Adipocyte (in vitro differentiated cells): ENCODE measurements at places on chromosomes 3 and 15.

- no peak for DNase-seq
Measured at GRCh38 chr3:146159616-146160320, 1.2 kb downstream of the PLOD2 start.

DNA sequence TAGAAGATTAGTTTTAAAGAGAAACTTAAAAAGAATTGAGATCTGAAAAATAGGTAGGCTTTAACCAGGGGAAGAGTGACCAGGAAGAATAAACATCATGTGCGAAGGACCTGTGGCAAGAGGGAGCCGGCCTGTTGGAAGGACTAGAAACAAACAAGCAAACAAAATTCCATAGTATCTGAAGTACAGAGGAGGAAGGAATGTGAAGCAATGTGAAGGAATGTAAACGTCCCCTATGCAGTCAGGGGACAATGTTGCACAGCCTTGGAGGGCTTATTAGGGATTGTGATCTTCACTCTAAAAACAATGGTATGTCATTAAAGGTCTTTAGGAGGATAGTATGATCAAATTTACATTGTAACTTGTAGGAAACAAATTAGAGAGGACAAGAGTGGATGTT lies 84.4 kb upstream of the PLCL2 start:
- DNase-seq: peak; percentile 32

GRCh38 chr15:101498717-101499480 lies 9.4 kb upstream of the PCSK6 start:
- peak; percentile 5 for DNase-seq

GRCh38 chr3:156259896-156260295 lies 139.5 kb downstream of the KCNAB1 start:
- DNase-seq: no peak

- no peak for DNase-seq
Measured at GRCh38 chr15:74384881-74385643, 17.6 kb upstream of the CYP11A1 start.

GRCh38 chr3:43309372-43310305 lies 23.3 kb downstream of the SNRK start:
- no peak for DNase-seq

GRCh38 chr15:80750575-80750974 lies 28.6 kb upstream of the CEMIP start:
- DNase-seq: no peak

GRCh38 chr15:67865331-67865730 lies 25.5 kb upstream of the RNU6-1 start:
- peak; percentile 65 for DNase-seq

GRCh38 chr3:55584716-55585368 lies 97.7 kb upstream of the WNT5A start:
- no peak for DNase-seq

GRCh38 chr3:145820170-145820569 lies 340.8 kb downstream of the PLOD2 start:
- no peak for DNase-seq

- no peak for DNase-seq
Measured at GRCh38 chr15:53247041-53247708, 457.0 kb upstream of the ONECUT1 start.

DNA sequence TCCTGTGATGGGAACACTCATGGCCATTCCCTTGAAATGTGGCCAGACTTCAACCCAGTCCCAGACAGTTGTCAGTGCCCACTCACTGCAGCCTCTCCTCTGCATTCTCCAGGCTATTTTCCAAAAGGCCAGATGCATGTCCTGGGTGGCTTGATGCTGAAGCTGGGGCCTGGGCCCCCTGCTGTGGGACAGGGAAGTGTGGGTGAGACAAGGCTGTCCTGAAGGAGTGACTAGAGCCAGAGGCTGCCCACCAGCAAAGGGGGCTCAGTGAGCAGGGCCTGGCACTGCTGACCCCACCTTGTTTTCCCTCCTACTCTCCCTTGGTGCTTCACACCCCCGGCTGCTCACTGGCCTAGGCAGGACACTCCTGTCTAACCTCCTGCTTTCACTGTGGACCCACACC lies 11.9 kb downstream of the CISH start:
- DNase-seq: no peak

DNA sequence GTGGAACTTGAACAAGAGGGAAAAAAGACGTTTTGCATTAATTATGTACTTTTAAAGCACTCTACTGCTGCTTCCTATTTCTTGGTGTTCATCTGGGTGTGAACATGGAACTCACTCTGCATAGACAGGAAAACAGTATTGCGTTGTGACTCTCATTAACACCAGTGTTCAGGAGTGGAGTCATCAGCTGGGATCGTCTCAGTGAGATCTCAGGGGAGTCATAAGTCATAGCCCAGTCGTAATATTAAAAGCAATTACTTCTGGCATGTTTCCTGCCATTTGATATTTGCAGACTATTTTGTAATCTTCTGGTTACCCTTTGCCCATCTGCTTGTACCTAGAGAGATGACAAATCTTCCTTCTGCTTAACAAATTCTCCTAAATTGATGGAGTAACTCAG lies 462.0 kb upstream of the ATP11B start:
- no peak for DNase-seq

GRCh38 chr3:110995461-110996231 lies 76.0 kb upstream of the NECTIN3 start:
- peak; percentile 11 for DNase-seq

DNA sequence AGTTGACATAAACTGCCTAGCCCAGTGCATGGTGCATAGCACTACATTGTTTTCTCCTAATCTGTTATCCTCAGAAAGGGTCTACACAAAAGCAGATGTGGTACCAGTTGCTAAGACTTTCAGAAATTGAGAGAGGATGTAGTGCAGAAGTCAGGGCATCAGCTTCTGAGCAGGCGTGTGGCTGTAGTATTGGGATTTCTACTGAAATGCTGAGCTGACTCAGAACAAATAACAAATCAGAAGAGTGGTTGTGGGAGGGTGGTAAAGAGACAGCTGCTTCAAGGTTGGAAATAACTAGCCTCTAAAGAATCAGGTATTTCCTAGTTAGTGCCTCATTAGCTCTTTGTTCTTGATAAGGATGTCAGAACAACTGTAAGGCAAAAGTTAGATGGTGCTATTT lies 161.3 kb downstream of the AKAP13 start:
- no peak for DNase-seq

DNA sequence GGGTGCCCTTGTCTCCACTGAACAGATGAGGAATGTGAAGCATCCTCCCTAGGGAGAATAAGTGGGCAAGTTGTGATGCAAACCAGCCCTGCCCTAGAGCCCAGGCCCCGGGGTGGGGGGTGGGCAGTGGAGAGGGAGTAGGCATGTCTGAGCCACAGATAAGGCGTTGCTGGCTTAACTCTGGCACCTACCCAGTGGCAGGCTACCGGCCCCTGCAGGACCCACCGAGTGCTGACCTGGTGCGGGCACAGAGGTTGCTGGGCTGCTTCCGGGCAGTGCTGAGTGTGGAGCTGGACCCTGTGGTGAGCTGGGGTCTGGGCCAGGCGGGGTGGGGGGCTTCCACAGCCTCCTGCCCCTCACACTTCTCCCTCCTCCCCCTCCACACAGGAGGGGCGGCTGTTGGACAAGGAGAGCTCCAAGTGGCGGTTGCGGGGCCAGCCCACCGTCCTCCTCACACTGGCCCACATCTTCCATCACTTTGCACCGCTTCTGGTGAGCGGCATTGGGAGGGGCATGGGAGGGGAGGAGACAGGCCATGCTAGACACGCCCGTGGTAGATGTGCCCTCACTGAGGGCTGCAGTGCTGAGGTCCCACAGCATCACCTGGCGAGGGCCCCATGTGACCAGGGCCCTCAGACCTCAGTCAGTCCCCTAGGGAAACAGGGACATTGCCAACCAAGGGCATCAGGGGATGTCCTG lies 10.1 kb downstream of the RNF123 start:
- DNase-seq: peak; percentile 47

- DNase-seq: no peak
Measured at GRCh38 chr15:70212286-70212962, 114.7 kb upstream of the TLE3 start.

- no peak for DNase-seq
Measured at GRCh38 chr3:98556164-98557130, 24.7 kb downstream of the GPR15 start.

GRCh38 chr3:177679568-177680471 lies 482.5 kb upstream of the TBL1XR1 start:
- DNase-seq: peak; percentile 41

DNA sequence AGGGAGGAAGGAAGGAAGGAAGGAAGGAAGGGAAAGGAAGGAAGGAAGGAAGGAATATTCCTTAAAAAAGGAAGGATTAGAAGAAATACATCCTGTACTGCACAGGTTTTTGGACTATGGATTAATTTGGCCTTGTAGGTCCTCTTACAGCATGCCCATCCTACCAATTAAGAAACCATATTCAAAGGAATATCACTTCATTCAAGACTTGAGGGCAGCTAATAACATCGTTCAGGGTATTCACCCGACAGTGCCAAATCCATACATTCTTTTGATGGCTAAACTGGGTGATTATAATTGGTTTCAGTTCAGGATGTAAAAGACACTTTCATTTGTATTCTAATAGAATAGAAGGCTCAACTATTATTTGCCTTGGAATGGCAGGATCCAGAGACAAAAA lies 410.3 kb downstream of the PLOD2 start:
- DNase-seq: no peak

DNA sequence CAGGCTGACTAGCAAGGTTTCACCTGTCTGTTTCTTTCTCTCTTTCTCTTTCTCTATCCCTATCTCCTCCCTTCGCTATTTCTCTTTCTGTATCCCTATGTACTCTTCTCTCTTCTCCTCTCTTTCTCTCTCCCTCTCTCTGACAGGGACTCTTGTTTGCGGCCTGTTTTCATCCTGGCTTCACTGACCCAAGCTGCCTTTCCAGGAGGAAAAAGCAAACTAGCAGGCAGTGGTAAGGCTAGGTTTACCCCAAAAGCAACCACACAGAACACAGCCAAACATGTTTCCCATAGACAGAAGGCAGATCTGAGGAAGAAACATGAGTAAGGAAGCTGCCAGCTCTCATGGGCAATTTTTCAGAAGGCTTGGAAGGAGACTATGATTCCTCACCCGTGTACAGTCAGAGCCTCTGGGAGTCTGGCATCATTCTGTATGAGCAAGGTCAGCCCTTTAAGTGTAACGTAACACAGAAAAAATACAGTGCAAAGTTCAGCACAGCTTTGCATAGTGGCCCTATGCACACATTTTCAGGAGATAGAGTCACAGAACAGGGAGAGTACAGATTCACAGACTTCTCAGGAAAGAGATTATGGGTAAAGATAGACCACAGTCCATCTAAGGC lies 61.0 kb downstream of the OCA2 start:
- DNase-seq: no peak

DNA sequence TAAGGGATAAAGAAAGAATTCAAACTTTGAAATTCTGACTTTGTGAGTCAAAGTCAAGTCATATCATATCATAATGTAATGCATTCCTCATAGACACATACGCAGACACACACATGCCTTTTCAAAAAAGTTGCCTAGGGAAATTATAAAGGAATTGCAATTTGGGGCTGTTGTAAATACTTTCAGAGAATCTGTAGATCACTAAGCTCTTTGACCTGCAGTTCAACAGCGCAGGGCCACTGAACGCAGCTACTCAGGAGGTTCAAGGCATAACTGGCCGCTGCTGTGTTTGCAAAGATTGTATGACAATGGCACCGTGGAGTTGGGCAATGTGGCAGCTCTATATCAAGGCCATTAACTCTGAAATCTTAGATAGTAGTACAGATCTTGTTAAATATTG lies 188.4 kb upstream of the THRB start:
- peak; percentile 56 for DNase-seq

GRCh38 chr15:65245096-65245856 lies 34.0 kb upstream of the CILP start:
- peak; percentile 61 for DNase-seq

GRCh38 chr3:174488527-174488926 lies 370.6 kb upstream of the NAALADL2 start:
- DNase-seq: peak; percentile 66

DNA sequence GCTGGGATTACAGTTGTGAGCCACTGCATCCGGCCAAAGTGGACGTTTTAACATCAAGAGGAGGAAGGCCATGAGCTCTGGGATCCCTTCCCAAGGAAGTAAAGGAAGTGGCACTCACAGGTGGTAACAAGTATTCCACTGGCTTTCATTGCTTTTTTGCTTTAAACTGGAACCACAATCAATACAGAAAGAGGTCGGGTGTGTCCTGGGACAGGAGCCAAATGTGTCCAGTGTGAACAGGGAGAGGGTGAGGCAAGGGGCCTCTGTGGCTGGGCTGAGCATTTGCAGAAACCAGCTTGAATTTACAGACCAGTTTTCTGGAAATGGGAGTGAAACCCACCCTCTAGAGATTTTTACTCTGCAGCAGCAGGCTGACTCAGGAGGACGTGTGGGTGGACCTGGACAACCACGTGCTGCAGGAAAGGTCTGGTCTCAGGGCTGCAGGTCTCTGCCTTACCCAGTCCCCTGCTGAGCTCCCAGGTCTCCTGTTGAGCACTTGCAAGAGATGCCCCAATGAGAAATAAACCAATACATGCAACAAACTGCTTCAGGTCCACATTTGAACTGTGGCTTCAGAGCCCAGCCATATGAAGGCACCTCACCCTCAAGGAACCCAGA lies 42.8 kb upstream of the TMEM115 start:
- no peak for DNase-seq

DNA sequence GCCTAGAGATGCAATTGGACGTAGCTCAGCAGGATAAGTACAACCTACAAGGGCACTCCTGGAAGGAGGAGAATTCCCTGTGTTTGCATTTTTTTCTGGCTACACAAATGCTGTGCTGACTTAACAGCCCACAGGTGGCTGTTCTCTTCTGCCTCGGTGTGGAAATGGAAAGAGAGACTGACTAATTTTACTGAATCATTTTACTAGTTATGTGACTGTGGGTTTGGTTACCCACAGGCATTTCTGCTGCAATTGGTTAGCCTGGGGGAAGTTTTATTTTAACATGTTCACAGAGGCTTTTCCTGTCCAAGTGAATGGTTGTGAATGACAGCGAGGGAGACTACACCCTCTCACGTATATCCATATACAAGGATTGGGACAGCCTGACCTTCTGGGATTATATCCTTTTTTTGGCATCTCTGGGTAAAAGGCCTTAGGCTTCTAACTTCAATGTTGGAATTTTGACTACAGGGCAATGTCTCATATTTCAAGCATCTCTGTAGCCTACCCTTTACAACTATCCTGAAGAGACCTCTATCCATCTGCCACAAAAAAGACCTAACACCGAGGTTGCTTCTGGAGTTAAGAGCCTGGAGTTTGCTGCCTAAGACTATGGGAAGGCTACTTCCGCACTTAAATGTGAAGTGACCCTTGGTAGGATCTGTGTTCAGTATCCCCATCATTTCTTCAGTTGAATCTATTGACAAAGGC lies 67.2 kb upstream of the TP63 start:
- DNase-seq: peak; percentile 82

- no peak for DNase-seq
Measured at GRCh38 chr3:46215810-46216414, 7.8 kb upstream of the CCR1 start.

DNA sequence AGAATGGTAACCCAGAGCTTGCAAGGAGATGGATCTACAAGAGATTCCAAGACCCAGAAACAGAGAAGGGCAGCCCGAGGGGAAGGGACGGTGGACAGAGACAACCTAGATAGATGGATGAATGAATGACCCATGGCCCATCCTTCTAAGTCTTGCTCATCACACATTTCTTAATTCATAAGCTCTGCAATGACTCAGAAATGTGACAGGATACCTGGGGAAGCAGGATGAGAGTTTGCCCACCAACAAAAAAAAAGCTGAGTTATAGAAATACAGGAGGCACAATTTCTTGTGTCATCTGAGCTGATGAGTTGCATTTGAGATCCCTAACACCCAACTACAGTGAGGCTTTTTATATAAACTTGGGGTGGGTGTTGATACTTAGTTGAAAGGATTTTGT lies 76.6 kb downstream of the CNTN3 start:
- DNase-seq: no peak
